ENCODE measurements at places on chromosomes 6 and 20. TPM values are rescaled to one million over a fixed set of nuclear protein-coding genes. Genes with fewer than 3 reads are reported as not detected.

GRCh38 chr6:36035225-36035624 lies 7.6 kb downstream of the MAPK14 start:
- DNase-seq = no peak

GRCh38 chr6:168844821-168845609 lies 404.0 kb downstream of the SMOC2 start:
- DNase-seq = no peak

DNA sequence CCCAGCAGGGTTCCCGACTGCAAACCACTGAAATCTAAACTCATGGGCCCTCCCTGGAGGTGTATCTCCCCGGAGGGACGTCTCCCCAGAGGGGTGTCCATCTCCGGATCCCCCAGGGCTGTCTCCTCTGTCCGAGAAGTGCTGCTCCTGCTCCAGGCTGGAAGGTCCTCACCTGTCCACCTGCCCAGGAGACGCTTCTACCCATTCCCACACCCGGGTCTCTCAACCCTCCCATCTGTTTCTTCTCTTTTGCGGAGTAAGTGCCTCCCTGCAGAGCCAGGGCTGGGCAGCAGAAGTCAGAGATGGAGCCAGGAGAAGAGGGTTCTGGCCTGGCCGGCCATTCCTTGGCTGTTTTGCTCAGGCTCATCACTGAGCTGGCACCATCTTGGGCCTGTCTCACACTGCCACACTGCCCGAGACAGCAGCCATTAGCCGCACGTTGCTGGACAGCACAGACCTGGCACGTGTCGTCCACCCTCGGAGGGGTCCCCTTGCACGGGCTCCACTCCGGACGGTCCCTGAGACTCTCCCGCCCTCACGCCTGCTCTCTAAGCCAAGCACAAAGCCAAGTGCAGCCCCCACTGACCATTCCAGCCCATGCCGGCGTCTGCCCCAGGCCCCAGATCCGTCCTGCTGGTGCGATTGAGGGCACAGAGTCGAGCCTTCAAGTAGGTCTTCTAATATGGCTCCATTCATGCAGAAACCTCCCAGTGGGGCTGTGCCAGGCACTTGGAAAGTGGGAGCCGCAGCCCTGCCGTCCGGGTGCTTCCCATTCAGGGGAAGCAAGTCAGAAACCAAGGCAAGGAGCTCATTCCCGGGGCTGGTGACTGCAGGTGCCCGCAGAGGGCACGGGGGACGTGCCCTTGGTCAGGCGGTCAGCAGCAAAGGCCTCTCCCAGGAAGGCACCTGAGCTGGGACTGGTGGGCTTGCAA lies 367.7 kb downstream of the TAF4 start:
- DNase-seq = no peak

DNA sequence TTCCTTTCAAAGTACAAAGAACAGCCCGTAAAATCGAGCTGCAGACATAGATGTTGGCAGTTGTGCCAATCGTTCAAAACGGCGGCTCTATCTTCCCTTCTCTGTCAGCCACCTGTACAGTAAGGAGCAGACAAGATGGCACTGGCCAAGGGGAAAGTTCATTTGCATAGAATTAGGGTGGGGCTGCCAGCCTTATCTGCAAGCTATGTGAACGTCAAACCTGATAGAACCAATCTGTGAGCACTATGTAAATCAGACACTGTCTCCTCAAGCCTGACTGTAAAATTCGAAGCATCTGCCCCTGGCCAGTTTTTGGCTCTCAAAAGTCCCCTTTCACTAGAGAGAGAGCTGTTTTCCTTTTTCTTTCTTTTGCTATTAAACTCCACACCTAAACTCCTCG lies 374.5 kb downstream of the EPM2A start:
- no peak for DNase-seq

DNA sequence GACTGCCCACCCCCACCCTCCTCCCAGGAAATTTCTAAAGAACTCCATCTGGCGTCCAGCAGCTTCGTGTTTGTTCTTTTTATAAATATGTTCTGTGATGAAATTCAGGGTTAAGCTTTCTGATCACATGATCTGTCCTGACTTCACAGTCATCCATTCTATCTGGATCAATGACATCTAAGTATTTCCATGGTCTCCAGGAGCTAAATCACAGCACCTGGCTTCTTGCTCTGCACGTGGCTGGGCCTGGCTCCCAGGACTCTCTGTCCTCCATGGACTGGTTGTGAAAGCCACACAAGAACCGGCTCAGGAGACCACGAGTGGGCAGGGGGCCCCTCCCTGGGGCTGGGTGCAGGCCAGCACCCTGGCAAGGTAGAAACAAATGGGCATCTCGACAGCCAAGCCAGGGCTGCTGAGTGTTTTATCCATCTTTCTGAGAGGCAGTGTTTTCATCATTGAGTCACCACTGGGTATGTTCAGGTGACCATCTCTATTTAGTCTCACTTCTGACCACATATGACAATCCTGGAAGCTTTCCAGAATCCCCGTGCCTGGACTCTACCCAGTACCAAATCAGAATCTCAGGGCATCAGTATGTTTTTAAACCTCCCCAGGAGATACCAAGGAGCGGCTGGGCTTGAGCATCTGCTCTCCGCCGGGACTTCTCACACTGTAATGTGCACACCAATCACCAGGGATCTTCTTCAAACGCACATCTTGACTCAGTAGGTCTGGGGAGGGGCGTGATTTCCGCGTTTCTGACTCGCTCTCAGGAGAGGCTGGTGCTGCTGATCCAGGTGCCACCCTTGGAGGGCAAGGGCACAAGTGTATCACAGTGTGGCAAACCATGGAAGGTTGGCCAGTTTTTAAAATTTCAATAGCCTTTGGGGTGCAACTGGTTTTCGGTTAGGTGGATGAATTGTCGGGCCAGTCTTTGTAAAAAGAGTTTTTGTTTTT lies 31.6 kb upstream of the PXDC1 start:
- no peak for DNase-seq

GRCh38 chr6:131029626-131030297 lies 33.3 kb downstream of the EPB41L2 start:
- no peak for DNase-seq

DNA sequence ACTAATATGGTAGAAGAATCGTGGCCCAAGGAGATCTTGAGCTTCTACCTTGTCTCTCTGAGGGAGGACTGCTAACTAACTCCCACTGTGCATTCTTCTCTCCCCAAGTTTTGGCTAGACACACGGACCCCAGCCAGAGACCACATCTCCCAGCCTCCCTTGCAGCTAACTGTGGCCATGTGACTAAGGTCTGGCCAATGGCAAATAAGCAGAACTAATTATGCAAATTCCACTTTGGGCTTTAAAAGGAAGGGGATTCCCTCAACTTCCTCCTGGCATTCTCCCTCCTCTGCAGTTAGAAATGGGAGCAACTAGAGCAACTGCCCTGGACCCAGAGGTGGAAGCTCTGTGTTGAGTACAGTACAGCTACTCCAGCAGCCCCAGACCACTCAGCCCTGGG lies 15.4 kb downstream of the BPIFA2 start:
- DNase-seq = no peak

DNA sequence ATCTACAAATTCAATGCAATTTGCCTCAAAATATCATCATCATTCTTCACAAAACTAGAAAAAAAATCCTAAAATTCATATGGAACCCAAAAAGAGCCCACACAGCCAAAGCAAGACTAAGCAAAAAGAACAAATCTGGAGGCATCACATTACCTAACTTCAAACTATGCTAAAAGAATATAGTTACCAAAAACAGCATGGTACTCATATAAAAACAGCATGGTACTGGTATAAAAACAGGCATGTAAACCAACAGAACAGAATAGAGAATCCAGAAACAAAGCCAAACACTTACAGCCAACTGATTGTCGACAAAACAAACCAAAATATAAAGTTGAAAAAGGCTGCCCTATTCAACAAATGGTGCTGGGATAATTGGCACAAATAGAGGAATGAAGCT lies 278.1 kb downstream of the TPBG start:
- DNase-seq = no peak

DNA sequence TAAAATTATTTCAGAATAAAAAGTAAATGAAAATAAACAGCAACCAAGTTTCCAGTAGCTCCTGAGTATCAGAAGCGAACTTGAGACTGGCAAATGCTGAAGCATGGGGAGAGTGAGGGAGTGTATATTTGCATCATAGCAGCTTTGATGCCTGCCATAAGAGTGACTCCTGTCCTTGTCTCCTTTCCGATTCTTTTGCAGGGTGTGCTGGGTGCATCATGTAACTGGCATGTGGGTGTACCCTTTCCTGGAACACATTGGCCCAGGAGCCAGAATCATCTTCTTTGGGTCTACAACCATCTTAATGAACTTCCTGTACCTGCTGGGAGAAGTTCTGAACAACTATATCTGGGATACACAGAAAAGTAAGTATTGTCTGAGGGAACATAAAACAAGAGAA lies 117.4 kb downstream of the ADAT2 start:
- DNase-seq = peak; percentile 25

HFE gene
- total RNA-seq = 2.3 TPM

PPP1R10 gene
- 6.8 TPM for total RNA-seq

DNA sequence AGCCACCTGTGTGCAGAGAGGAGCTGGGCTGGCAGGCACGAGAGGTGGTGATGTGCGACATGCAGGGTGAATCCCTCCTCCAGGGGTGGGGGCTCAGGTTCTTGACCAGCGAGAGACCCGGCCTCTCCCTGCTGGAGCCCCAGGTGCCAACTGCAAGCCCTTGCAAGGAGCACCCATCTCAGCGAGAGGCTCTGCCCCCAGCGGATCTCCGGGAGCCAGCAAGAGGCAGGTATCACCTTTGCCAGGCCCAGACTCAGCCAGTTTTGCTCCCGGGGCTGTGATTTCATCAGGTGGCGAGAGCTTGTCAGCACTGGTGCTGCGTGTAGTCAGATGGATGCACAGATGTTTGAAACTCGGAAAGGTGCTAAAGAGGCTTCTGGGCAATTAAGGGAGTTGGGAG lies 87.7 kb downstream of the TFAP2C start:
- no peak for DNase-seq

- DNase-seq = peak; percentile 69
These were observed 59.0 kb upstream of the TULP4 start for GRCh38 chr6:158253248-158253647.

BFSP1 gene
- 0.98 TPM for total RNA-seq

GRCh38 chr6:108661430-108661829 lies 100.7 kb downstream of the FOXO3 start:
- DNase-seq = peak; percentile 75

DYNLT2 gene
- 0.37 TPM for total RNA-seq

- DNase-seq = no peak
These were observed 128.3 kb downstream of the MAP3K7 start for GRCh38 chr6:90458353-90459224.

DNA sequence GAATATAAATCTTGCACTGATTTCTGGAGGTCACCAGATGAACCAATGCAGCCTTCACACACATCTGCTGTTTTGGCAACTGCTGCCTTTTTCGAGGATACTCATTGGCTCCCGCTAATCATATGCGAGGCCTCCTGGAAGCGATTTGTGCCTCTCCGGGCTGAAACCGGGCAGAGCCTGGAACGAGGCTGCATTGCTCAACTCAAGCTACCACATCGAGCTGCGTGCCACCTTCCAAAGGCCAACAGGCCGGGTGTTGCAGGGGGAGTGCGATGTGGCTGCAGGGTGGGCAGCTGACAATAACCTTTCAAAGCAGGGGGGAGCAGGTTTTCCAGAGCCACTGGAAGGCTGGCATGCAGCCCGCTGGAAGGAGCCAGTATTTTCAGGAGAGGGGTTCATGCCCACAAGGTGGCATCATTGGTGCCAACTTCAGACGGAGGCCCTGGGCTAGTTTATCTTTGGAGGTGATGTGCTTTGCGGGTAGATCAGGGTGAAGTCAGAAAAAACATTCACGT lies 122.6 kb upstream of the IFNGR1 start:
- peak; percentile 49 for DNase-seq

TXNDC5 gene
- total RNA-seq = 311 TPM

SLC22A16 gene
- total RNA-seq = 2.0 TPM

GRCh38 chr20:4081421-4081820 lies 66.1 kb upstream of the RNF24 start:
- no peak for DNase-seq

ADGB gene
- total RNA-seq = not detected

GRIK2 gene
- not detected for total RNA-seq
